ENCODE measurements at places on chromosomes 16 and 17. TPM values are rescaled to one million over a fixed set of nuclear protein-coding genes. Genes with fewer than 3 reads are reported as not detected.

Gene COQ7
- 27.1 TPM for total RNA-seq

Gene ZDHHC1
- 15.4 TPM for total RNA-seq

Gene EVPL
- not detected for total RNA-seq

Gene GSG1L2
- total RNA-seq = not detected

Gene CHTF8
- total RNA-seq = 91.7 TPM

Gene ABCC3
- total RNA-seq = 0.37 TPM

Gene KRT25
- not detected for total RNA-seq

Gene EPX
- not detected for total RNA-seq

Gene BCO1
- not detected for total RNA-seq

Gene KRTAP4-3
- total RNA-seq = not detected

Gene ZKSCAN2
- 9.1 TPM for total RNA-seq

Gene TAT
- total RNA-seq = not detected

Gene ZP2
- total RNA-seq = not detected

Gene CALB2
- total RNA-seq = not detected

Gene TNS4
- 0.21 TPM for total RNA-seq

Gene GNG13
- total RNA-seq = not detected

Gene CD300H
- not detected for total RNA-seq

Gene EXOC3L1
- not detected for total RNA-seq

Gene SOX8
- 0.27 TPM for total RNA-seq

Gene KIF19
- not detected for total RNA-seq

Gene FOXC2
- 91.8 TPM for total RNA-seq

Gene SUMO2
- total RNA-seq = 472 TPM

Gene MTMR4
- total RNA-seq = 47.4 TPM

Gene ITGAL
- total RNA-seq = not detected

Gene ESRP2
- 0.24 TPM for total RNA-seq

Gene C1QTNF8
- not detected for total RNA-seq

Gene DHRS7C
- total RNA-seq = not detected

Gene GLG1
- total RNA-seq = 241 TPM

Gene RNF167
- total RNA-seq = 105 TPM

Gene DBNDD1
- 1.3 TPM for total RNA-seq

Gene DRC7
- not detected for total RNA-seq

Gene ZC3H7A
- total RNA-seq = 79.6 TPM

Gene LRRC45
- 9.8 TPM for total RNA-seq

Gene PERCC1
- not detected for total RNA-seq

Gene PMP22
- total RNA-seq = 204 TPM

Gene ZNF785
- total RNA-seq = 19.8 TPM

Gene AMZ2
- 69.8 TPM for total RNA-seq

Gene PPP1R27
- 0.62 TPM for total RNA-seq

Gene CCL8
- total RNA-seq = not detected

Gene TEKT1
- total RNA-seq = not detected

Gene DPEP3
- not detected for total RNA-seq

Gene GRB7
- total RNA-seq = 1.2 TPM

Gene BICDL2
- not detected for total RNA-seq

Gene TPSB2
- not detected for total RNA-seq

Gene TVP23B
- total RNA-seq = 39.4 TPM

Gene NPW
- total RNA-seq = 4.4 TPM

Gene VMP1
- total RNA-seq = 468 TPM

Gene TBX2
- 25.9 TPM for total RNA-seq

Gene CD300LG
- not detected for total RNA-seq

Gene CHRNB1
- 11.0 TPM for total RNA-seq

Gene ST6GALNAC2
- total RNA-seq = 1.9 TPM

Gene CHST4
- not detected for total RNA-seq

Gene DYNLL2
- total RNA-seq = 20.5 TPM

Gene COPZ2
- total RNA-seq = 49.4 TPM

Gene TRAF4
- 76.1 TPM for total RNA-seq

Gene C16orf86
- total RNA-seq = 2.8 TPM

Gene RAD51D
- 18.2 TPM for total RNA-seq
